DMS 273 treated with DMSO at 0.1 percent for 48 hours (cell line): ENCODE measurements at places on chromosomes 2 and 18.

- no peak for DNase-seq
Observed at GRCh38 chr2:225512876-225513540, 113.5 kb downstream of the NYAP2 start.

DNA sequence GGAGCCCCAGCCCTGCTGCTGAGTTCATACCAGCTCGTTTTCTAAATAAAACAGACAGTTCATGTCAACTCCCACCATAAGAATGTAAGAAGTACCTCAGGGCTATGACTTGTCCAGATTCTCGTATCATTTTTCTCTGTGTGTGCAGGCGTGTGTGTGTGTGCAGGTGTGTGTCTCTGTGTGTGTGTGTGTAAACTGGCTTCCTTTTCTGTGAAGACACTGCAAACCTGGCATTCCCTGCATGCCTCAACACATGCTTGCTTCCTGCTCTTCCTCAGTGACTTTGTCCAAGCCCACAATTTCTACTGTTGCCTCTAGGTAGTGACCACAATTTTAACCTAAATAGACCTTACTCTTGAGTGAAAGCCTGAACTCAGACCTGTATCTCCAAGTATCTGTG is 879.0 kb downstream of the SLC4A3 start:
- no peak for DNase-seq

DNA sequence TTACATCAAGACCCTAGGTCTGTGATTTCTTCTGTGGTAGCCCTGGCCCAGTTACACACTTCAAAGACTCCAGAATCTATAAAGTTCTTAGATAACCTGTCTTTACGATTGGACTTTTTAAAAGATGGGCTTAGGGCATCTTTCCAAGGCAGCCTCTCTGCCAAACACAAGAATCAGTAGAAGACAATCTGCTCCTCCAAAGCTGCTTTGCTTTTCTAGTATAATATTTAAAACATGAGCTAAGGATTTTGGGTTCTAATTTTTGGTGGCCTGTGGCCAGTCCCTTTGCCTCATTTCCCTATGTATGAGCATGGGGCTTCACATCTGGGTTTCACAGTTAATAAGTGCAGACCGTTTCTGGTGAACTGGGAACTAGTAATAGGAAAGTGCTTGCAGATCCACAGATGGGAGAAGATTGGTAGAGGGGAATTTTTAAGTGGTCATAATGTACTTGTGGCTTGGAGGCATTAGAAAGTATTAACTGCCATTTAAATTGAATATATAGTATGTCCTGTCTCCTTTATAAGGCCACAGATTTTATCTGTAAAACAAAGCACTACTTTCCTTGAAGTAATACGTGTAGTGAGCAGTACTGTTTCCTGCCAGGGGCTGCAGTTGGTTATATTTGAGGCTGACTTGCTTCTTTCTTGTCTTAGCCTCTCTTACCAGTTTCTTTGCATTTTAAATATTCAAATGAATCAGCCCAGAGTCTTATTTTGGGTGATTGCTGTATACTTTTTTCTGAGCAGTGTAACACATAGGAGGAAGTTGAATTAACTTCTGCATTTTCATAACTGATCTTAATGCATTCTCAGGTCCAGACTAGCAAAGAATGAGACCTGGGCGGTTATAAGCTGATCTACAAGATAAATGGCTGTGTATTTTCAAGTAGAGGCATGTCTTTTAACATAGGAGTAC is 1.5 kb downstream of the ARPC2 start:
- no peak for DNase-seq

- no peak for DNase-seq
Observed at GRCh38 chr2:160516547-160517365, 23.1 kb upstream of the RBMS1 start.

GRCh38 chr2:3420769-3421397 is 41.4 kb downstream of the TRAPPC12 start:
- DNase-seq = no peak

GRCh38 chr2:209661286-209661894 is 110.2 kb upstream of the UNC80 start:
- DNase-seq = no peak

DNA sequence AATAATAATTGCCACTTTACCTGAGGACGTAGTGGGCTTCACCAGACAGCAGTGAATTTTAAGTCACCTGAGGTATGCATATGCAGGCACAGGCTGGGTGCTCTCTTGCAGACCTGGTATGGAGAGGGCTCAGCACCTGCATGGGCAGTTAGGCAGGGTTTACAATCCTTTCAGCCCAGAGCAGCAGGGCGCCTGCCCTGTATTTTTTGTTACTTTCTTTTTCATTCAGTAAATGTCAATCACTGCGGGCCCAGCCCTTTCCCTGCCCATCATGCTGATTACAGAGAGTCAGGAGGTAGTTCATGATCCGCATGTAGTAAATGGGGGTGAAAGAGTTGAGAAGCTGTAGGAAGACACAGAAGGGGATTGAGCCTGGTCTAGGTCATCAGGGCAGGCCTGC is 147.0 kb upstream of the ALPP start:
- DNase-seq = no peak

GRCh38 chr18:26073758-26074157 is 16.7 kb downstream of the SS18 start:
- no peak for DNase-seq

DNA sequence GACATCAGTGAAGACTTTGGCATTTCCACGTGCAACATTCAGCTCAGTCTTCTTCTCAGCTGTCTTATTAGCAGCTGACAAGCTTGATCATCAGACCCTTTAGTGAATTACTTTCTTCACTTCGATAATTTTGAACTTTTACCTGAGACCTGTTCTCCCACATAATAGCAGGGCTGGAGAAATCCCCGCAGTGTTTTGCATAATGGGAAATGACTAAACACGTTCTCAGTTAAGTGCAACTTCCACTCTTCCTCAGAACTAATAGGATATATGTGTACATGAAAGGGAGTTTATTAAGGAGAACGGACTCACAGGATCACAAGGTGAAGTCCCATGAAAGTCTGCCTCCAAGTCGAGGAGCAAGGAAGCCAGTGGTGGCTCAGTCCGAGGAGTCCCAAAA is 28.8 kb upstream of the MBP start:
- no peak for DNase-seq

GRCh38 chr2:166234112-166234846 is 106.5 kb upstream of the SCN1A start:
- no peak for DNase-seq

- no peak for DNase-seq
Observed at GRCh38 chr2:17317439-17317976, 200.7 kb downstream of the RAD51AP2 start.

GRCh38 chr2:2325516-2325915 is 5.6 kb downstream of the MYT1L start:
- DNase-seq = no peak

GRCh38 chr2:208807756-208808155 is 401.2 kb downstream of the PTH2R start:
- DNase-seq = no peak

DNA sequence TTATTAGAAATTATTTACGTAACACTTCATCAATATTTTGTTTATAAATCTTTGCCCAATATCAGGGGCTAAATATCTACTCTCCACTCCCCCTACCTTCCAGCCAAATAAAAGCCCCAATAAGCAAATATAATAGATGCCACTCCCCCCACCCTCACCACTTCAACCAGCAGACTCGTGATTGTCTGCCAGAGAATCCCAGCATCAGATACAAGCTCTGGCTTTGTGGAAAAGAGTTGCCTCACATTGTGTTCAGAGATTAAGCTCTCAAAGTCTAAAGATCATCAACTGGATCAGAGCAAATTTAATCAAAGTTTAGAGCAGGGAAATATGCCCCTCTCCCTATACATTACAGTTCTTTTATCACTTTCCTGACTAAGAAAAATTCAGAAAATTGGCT is 39.5 kb downstream of the AOX1 start:
- DNase-seq = no peak

- DNase-seq = no peak
Observed at GRCh38 chr2:234722176-234722575, 225.3 kb upstream of the ARL4C start.

DNA sequence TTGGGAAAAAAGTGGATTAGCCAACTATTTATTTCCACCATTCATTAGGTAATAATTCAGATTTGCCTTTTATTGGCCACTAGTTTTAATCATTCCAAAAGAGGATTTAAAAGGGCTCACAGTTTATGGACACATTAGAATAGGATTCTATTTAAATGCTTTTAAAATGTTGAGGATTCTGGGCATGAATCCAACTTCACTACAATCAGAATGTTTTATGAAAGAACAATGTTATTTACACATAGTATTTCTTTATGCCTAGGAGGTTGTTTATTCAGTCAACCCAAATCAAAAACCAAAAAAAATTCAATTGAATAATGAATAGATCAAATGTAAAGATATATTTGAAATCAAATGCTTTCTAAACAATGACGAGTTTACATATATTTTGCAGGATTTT is 232.2 kb downstream of the GULP1 start:
- DNase-seq = no peak

- no peak for DNase-seq
Observed at GRCh38 chr2:203761121-203761520, 54.7 kb downstream of the CD28 start.

- no peak for DNase-seq
Observed at GRCh38 chr2:9594366-9595054, 36.3 kb downstream of the YWHAQ start.

GRCh38 chr2:173210270-173211196 is 134.9 kb downstream of the MAP3K20 start:
- peak; percentile 76 for DNase-seq

DNA sequence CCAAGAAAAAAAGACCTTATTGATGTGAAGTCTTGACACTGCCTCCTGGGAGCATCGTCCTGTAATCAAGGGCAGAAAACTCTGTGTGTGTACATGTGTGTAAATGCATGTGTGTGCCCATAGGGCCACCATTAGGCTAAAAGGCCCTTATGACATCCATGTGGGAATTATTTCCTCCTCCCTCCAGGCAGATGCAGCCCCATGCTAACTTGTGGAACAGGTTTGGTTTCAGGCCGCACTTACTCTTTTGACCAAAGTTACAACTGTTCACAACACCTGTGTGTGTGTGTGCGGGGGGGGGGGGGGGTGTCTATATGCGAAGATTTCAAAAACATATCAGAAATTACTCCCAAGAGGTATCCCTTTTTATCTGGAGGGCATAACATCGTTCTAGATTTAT is 87.4 kb upstream of the SLC14A2 start:
- DNase-seq = no peak

GRCh38 chr2:137252934-137253333 is 487.6 kb downstream of the THSD7B start:
- DNase-seq = no peak

- DNase-seq = no peak
Observed at GRCh38 chr2:104465981-104466380, 387.9 kb upstream of the POU3F3 start.

- DNase-seq = no peak
Observed at GRCh38 chr18:60649107-60649506, 276.5 kb upstream of the MC4R start.

- DNase-seq = no peak
Observed at GRCh38 chr2:85011098-85011497, 40.1 kb downstream of the KCMF1 start.

- no peak for DNase-seq
Observed at GRCh38 chr2:128753321-128753720, 434.7 kb upstream of the HS6ST1 start.

GRCh38 chr18:22132258-22132657 is 37.1 kb upstream of the GATA6 start:
- DNase-seq = no peak

DNA sequence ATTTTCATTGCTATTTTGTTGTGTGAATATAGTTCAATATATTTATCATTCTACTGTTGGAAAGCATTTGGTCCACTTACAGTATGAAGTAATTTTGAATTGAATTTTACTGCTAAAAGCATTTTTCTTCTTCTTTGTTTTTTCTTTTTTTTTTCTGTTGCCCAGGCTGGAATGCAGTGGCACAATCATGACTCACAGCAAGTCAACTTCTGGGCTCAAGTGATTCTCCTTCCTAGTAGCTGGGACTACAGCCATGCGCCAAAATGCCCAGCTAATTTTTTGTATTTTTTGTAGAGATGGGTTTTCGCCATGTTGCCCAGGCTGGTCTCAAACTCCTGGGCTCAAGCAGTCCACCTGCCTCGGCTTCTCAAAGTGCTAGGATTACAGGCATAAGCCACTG is 2.4 kb upstream of the ETAA1 start:
- DNase-seq = no peak

- DNase-seq = no peak
Observed at GRCh38 chr2:136010126-136010525, 24.7 kb upstream of the DARS1 start.

GRCh38 chr2:36918307-36918706 is 48.0 kb downstream of the STRN start:
- DNase-seq = no peak

GRCh38 chr2:230925879-230926765 is 1.1 kb upstream of the GPR55 start:
- DNase-seq = no peak

DNA sequence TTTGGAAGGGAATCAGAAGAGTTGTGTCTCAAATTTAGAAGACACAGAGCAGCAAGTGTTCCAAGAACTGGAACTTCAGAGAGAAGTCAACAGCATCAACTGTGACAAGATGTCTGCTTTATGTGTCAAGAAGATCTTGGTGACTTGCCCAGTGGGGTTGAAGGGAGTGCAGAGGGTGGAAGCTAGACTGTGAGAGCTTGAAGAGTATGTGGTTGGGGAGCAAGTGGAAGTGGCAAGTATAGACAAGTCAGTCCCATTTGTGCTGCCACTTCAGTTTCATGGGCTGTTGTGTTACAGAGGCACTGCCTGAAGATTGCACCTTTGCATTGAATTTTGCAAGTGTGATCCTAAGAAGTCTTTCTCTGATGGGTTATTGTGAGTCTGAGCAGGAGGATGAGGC is 68.7 kb upstream of the MC2R start:
- no peak for DNase-seq

DNA sequence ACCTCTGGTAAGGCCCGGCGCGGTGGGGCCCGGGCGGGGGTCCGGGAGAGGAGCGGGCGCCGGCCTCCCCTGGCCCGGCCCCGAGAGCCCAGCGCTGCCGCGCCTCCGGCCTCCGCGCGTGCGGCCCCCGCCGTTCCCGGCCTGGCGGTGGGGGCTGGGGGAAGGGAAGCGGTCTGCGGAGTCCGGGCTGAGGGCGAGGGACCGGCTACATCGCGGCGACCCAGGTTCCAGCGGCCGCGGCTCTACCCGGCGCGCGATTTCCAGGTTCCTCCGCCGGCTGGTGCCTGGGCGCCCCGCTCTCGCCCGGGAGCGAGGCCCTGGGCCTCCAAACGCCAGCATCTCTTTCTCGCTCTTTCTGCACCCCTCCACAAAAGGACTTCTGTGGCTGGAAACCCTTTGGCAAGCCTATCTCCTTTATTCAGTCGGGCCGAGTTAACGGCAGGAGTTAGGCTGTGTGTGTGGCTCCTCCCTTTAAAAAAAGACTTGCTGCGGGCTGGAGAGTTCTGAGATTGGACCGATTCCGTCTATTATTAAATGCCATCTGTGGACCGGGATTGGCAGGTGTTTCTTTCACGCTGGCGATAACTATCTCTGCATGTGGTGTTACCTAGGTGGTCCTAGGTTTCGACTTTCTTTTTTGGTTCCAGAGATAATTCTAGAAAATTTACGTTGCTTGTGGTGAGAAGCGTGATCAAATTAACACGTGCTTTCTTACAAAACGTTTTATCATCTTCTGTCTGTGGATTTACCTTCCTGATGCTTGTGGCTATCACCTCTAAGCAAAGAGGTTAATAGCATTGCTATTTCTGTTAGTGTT is 592 bp downstream of the ME2 start:
- DNase-seq = peak; percentile 52
